ENCODE measurements at places on chromosomes 2 and 18. TPM values are rescaled to one million over a fixed set of nuclear protein-coding genes. Genes with fewer than 3 reads are reported as not detected.
A peak's percentile ranks its signal among the peaks of the same experiment; 100 is the strongest.

DNA sequence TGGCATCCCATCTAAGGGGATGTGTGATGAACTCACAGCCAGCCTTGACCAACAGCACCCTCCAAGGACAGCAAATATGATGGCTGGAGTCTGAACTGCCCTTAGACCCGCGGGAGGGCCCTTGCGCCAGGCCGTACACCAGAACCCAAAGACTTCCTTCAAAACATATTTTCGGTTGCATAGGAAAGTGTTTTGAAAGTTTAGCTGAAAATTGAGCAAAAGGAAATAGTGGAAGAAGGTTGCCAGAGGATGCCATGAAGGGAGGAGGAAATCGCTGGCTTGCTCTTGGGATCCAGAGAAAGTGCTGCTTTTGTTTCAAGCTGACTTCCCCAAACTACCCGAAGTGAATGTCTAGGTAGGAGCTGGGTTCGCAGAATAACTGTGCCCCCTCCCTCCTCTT, 61.3 kb downstream of the IL1R2 start:
- DNase-seq = no peak

- DNase-seq = no peak
Measured at GRCh38 chr2:62736899-62737559, 31.5 kb downstream of the EHBP1 start.

DNA sequence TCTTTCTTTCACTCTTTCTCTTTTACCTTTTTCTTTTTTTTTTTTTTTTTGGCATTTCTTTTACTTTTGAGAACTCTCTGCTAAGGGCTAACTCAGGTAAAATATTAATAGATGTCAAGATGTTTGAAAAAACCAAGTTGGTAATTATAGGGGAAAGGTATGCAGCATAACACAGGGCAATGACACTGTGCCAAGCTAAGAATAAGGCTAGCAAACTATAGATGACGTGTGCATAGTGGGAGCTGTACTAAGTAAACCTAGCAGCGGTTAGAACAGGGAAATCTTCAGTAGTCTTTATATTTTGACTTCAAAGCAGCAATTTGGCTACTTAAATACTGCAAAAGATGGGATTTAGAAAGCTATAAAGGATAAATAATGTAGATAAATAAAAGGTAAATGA, 415.4 kb upstream of the RGPD4 start:
- no peak for DNase-seq

GRCh38 chr18:55384115-55384514, 203.9 kb downstream of the TCF4 start:
- DNase-seq = no peak

- DNase-seq = peak; percentile 72
Measured at GRCh38 chr2:6865346-6866274, at the start of gene CMPK2. Gene CMPK2 (minus strand): TSS chr2:6865907. CDS start chr2:6865696, 211 bp downstream.

The APOB gene
- not detected for total RNA-seq

- no peak for DNase-seq
Measured at GRCh38 chr2:45684756-45685155, 33.3 kb downstream of the PRKCE start.

- no peak for DNase-seq
Measured at GRCh38 chr2:6791682-6792081, 74.0 kb downstream of the CMPK2 start.

The INSIG2 gene
- 20.5 TPM for total RNA-seq

The EMX1 gene
- 0.29 TPM for total RNA-seq

The FBXO15 gene
- total RNA-seq = 0.63 TPM

DNA sequence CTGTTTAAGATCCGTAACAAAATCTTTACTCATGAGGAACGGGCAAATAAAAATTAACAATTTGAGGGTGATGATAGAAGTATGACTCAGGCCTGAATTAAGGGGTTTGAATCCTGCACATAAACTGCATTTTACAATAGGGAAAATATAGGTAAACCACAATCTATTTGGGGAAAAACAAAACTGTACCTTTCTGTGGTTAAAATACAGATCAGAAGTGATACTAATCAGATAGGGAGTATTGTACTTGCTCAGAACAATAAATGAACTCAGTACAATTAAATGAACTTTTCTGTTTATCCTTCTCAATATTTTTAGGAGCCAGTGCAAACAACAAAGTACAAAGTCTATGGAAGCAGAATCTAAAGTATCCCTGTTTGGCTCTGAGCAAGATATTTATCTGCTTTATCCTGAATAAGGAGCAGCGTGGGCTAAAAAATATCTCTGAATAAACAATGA, 287.3 kb downstream of the ZNF385B start:
- no peak for DNase-seq

The NPHP1 gene
- 7.5 TPM for total RNA-seq

DNA sequence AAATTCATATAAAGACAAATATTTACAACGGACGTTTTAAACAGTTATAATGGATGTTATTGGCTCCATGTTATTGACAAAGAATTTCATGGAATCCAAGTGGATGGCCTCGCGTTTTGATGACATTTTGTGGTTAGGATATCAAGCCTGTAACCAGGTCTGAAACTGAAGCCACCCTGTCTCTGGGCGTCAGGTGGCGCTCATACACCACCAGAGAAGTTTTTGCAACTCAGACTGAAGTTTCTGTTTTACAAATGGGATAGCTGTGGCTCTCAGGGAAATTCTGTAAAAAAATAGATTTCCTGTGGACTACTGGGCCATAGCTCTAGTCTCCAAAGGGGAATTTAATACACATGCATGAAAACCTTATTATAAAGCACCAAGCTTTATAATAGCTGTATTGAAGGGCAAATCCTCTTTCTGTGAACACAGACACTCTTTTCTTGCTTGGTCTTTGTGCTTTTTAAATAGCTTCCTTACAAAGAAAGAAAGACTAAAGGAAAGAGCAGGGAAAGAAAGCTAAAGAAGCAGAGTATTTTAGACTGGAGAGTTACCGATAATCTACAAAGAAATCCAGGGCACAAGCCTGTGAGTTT, 86.7 kb downstream of the C18orf54 start:
- DNase-seq = peak; percentile 29

The MAP4K3 gene
- 29.9 TPM for total RNA-seq

- DNase-seq = no peak
Measured at GRCh38 chr2:208195531-208195930, 5.7 kb upstream of the C2orf80 start.

DNA sequence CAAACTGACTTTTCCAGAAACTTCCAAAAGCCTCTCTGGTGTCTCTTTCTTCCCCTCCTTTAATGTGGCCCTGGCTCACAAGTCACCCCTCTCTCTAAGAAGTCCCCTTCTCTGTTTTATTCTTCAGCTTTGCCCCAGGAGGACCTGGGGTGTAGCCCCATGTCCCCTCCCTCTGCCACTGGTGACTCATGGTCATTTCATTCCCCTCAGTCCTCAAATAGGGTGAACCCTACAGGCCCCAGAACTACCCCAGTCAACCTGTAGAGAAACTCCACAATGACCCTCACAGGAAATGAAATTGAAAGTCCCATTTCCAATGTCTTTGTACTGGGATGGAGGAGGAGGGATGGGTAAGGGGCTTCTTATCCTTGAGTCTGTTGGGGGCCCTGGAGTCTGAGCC, 6.2 kb upstream of the SPEG start:
- no peak for DNase-seq

The TUBA4A gene
- total RNA-seq = 79.9 TPM

DNA sequence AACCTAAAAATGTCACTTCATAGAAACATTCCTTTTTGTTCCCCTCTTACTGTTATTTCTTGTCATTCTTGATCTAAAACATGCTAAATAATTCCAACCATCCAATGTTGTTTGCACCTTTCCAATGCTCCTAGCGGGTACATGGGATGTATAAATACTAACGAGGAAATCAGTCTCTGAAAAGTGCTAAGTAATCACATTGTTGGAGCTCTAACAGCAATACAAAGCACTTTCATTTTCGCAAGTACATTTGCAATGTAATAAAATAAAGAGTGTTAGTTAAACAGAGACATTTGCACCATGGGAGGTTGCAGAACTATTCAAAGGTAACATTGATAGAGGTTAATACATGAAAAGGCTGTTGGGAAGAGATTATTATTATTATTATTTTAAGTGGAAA, 286.2 kb upstream of the ACVR2A start:
- no peak for DNase-seq

- DNase-seq = no peak
Measured at GRCh38 chr18:57831597-57832377, 28.7 kb upstream of the ATP8B1 start.

DNA sequence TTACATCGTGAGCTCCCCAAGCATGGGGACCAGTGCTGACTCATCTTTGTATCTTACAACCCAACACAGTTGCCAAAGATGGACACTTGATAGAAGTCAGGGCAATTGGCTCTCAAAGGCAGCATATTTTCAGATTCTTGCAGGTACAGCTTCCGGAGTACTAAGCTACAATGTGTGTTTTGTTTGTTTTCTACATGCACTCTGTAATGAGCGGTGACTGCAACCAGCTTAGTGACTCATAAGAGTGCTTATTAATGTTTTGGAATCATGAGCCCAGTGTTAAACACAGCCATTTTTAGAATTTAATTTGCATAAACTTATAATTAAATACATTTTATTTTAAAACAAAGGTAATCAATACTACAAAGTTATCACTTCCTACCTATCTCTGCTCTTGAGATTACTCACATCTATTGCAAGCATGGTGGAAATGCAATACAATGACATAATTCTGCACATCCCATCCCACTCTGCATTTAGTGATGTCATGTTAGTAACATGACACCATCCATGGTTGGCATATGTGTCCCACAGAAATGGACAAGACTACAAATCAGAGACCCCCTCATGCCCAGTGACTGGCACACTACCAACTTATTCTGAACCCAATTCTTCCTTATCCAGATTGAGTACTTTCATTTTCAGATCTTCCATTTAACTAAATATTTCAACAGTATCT, 399.8 kb upstream of the ST6GAL2 start:
- no peak for DNase-seq

- no peak for DNase-seq
Measured at GRCh38 chr2:238994876-238995275, 147.0 kb downstream of the TWIST2 start.

GRCh38 chr2:129748653-129749052, 230.8 kb upstream of the RAB6C start:
- DNase-seq = no peak

The FNDC4 gene
- total RNA-seq = 1.9 TPM

DNA sequence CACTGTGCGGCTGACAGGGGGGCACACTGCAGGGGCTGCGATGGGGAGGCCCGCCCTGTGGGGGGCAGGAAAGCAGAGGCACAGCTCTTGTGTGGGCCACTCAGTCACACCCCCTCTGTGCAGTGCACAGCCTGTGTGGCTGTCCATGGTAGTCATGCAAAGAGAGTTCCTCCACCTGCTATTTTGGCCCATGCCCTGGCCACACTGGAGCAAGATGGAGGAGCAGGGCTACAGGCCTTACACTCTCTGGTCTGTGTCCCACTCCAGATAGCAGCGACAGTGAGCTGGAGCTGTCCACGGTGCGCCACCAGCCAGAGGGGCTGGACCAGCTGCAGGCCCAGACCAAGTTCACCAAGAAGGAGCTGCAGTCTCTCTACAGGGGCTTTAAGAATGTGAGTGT, 28.5 kb upstream of the FAHD2A start:
- DNase-seq = no peak

- DNase-seq = no peak
Measured at GRCh38 chr2:176149481-176149938, 1.8 kb upstream of the HOXD4 start.

- no peak for DNase-seq
Measured at GRCh38 chr2:172256886-172257285, 154.2 kb upstream of the DLX2 start.

- DNase-seq = no peak
Measured at GRCh38 chr2:29865512-29865911, 55.9 kb downstream of the ALK start.

The REG3G gene
- total RNA-seq = not detected

The AUP1 gene
- total RNA-seq = 135 TPM

GRCh38 chr2:54772531-54772930, 49.1 kb downstream of the EML6 start:
- peak; percentile 64 for DNase-seq

DNA sequence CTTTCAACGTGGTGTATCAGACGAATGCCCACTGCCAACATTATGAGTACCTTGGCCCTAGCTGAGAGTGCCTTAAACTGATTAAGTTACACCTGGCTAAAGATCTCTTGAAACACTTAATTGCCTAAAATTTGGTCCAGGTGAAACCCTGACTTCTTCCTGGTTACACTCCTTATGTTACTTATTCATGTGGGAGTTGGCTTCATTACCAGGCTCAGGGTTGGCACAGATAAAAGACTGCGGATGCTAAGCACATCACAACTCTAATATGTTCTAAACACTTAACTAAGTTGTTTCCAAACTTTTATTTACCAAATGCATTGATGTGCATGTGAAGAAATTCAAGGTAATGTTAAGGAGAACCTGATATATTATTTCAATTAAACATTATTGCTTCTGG, 298.9 kb downstream of the TCF4 start:
- DNase-seq = no peak

The CRYGD gene
- total RNA-seq = not detected

GRCh38 chr2:165958313-165958960, 4.9 kb upstream of the TTC21B start:
- DNase-seq = no peak

The OTX1 gene
- not detected for total RNA-seq

DNA sequence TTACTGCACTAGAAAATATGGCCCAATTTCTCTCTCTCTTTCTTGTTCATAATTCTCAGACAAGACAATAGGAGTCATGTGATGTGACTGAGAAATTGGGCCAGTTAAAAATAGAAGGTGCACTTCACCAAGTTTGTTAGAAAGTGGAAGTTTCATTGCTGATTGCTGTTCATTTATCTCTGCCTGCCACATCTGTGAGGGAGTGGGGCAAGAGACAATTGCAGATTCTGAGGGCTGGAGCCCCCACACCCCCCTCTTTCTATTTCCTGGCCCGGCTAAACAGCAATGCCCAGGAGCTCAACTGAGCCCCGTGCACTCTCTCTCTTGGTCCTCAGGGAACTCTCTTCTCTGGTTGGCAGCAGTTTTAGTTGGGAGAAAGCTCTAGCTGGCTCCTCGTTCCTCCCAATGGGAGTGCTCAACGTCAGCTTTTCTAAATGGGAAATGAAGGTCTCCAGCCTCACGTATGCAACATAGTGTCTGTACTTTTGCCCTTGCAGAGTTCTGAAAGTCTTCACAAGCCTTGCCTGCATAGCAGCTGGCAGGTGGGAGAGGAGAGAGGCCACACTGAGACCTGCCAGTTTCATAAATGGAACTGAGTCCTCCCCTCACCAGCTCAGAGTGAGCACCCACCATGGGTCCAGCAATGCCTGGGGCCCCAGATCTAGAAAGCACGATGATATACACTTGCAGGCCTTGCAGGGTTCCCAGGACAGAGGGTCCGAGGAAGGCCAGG, 115.7 kb downstream of the MYCN start:
- DNase-seq = no peak

All from Daoy (cell line).